ENCODE measurements at places on chromosomes 7 and 10.
A peak's percentile ranks its signal among the peaks of the same experiment; 100 is the strongest.

DNA sequence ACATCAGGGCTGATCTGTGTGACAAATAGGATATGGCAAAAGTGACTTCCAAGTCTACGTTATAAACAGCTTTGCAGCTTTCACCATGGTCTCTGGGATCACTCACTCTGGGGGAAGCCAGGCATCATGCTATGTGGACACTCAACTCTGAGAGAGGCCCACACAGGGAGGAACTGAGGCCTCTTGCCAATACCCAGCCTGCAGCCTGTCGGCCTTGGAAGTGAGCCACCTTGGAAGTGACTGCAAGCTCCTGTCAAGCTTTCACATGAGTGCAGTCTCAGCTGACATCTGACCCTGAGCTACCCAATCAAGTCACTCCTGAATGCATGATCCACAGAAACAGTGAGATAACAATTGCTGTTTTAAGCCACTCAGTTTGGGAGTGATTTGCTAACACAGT, 56.5 kb downstream of the MMRN2 start:
- no peak for DNase-seq

DNA sequence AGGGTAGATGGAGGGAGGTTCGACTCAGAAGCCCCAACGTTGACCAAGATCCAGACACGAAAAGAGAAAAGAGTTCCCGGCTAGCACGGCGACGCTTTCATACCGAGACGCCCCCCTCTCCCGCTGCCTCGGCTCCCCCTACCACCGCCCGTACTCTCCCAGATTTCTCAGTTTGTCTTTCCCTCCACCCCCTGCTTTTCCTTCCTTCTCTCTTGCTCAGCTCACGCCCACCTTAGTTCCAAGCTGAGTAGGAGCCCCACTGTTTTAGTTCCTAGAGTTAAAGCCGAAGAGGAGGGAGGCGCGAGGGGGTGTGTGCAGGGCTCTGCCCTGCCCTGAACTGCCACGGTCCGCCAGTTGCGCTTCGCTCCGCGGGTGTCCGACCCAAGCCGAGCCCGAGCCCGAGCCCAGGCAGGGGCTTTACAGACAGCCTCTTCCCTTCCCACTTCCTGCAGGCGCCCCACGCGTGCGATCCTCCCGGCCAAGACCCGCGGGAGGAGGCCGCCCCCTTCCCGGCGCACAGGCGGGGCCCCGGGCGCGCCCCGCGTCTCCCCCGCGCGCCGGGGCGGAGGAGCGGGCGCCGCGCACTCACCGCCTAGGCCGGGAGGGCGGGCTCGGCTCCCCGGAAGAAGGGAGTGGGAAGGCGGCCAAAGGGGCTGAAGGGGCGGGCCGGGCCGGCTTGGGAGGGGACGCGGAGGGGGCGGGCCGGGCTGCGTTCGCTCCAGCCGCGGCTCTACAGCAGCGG, at the start of gene EPHB6:
Gene EPHB6 (plus strand): TSS at position 705 of the 742 bp plus-strand sequence. CDS start 8,152 bp downstream, outside the sequence.
- peak; percentile 54 for DNase-seq

- no peak for DNase-seq
Measured at GRCh38 chr7:27116031-27116961, 13.8 kb upstream of the HOXA2 start.

DNA sequence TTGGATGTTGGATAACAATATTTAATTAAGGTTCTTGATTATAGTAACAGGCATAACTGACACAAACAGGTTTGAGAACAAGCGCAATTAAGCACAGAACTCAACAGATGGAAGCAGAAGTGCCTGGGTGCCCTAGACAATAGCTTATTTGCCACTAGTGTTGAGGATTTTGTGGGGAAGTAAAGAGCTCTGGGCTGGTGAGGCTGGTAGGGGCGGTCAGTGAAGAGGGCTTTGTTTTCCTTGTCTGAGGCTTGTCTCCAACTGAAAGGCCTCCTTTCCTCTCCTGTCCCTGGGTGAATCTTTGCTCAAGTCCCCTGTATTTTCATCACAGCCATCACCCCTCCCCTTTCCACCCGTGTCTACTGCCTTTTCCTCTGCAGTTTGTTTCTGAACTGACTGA, 104.6 kb downstream of the KAT6B start:
- DNase-seq = no peak

DNA sequence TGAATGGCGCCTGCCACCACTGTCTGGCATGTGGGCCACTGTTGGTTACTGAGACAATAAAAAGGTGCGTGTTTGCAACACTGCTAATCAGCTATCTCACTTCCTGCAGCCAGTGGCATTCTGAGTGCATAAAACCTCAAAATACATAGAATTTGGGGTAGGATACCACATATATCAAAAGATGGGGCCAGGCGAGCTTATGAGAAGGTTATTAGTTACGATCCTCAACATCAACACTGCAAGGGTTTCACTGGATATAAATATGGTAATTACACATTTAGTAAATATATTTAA, 200.2 kb downstream of the WDR37 start:
- no peak for DNase-seq

GRCh38 chr10:1731592-1731991, 5.7 kb downstream of the ADARB2 start:
- DNase-seq = no peak

GRCh38 chr10:9621216-9621615, 1396.5 kb upstream of the CELF2 start:
- DNase-seq = no peak

- DNase-seq = no peak
Measured at GRCh38 chr7:33053721-33054120, 8.9 kb downstream of the NT5C3A start.

- no peak for DNase-seq
Measured at GRCh38 chr7:97623333-97623732, 108.6 kb upstream of the TAC1 start.

DNA sequence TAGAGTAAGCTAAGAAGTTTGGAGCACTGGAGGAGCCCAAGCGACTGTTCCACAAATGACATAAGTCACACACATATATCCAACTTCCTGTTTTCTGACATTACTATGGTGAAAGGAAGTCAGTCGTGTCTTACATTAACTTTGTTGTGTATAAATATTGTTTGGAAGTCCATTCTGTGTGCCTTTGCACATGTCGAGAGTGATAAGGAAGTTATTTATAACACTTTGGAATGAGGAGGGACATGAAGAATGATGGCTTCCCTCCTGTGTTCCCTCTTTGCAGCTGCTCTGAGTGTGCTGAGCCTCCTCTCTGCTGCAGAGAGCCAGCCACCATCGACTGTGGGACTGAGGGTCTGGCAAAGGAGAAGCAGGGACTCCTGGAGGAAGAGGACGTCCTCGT, 40.4 kb upstream of the MGMT start:
- no peak for DNase-seq

DNA sequence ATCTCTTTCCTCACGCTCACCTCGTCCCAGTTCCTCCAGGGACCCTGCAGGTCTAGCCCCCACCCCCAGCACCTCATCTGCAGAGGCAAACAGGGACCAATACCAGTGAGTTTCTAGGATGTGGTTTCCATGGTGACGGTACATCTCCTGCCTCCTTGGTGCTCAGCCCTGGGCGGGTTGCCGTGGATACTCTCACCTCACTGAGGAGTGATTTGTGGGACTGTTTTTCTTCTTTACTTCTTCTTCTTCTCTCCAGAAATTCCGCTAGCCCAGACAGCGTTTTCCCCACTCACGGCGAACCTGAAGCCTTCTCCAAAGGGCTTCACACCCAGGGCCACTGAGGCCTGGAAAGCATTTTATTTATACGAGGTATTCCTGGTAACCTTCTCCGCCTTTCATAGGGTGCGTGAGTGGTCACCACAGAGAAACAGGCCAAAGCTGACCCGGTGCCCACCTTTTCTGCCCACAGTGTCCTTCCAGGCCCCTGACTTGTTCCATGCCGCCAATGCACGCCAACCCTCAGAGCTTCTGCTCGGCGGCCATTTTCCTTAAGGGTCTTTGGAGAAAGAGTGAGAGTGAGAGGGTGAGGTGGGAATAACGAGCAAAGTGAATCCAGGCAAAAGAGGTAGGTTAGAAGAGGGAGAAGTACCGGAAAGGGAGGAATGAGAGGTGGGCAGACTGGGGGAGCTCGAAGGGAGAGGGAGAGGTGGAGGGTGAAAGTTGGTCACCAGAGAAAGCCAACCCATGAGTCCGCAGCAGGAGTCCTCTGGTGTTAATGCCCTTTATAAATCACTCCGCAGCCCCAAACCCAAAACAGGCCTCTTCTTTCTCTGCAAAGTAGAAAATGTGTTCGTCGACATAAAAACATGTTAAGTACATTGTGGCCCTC, 15.5 kb downstream of the FAM241B start:
- no peak for DNase-seq

- DNase-seq = no peak
Measured at GRCh38 chr7:93530701-93531100, 43.8 kb downstream of the CALCR start.

DNA sequence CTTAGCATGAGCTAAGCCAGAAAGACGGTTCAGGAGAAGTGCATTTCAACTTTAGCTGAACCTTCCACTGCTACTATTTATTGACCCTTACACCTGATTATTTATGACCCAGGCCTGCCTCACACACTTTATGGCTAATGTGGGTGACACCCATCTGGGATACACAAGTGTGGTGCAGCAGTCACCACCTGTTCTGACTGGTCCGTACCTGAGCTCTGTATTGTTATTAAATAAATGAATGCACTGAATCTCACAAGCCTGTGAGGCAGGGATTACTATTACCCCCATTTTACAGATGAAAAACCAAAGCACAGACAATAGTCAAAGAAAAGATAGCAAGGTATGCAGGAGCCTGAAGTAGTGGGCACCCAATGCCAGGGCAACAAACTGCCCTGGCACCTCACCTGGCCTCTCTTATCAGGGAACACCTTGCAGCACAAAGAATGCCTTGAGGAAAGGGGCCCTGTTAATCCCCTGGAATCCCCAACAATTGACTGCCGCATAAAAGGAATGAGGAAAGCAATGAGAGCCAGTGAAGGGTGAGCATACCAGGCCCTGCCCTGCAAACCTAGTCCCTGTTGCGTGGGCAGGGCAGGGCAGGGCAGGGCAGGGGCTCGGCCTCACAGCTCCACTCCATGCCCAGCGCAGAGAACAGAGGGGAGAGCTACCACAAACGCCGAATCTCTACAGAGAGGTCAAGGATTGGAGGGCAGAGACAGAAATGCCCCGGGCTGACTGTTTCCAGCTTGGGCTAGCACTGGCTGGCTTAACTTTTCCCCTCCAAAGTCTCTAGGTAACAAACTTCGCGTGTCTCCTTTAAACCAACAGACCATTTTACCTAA, 1.3 kb downstream of the ANXA11 start:
- DNase-seq = no peak

- DNase-seq = no peak
Measured at GRCh38 chr7:86437951-86438450, 205.7 kb upstream of the GRM3 start.

GRCh38 chr7:64758151-64758550, 36.1 kb upstream of the ZNF138 start:
- no peak for DNase-seq

DNA sequence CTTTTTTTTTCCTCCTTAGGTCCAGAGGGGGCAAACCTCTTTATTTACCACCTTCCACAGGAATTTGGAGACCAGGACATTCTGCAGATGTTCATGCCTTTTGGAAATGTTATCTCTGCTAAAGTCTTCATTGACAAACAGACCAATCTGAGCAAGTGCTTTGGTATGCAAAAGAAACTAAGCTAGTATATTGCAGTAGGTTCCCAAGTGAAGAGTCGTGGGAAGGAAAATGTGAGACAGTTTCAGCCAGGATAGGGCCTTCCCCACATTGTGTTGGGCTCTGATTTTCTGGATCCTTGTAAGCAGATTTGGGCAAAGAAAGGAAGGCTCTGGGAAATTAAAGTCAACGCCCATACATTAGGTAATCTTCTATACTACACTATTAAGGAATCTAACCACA, 285.6 kb downstream of the USP6NL start:
- no peak for DNase-seq

GRCh38 chr10:48475943-48476278, 129.0 kb downstream of the ARHGAP22 start:
- no peak for DNase-seq
